ENCODE measurements at places on chromosomes 1 and 21.
A peak's percentile ranks its signal among the peaks of the same experiment; 100 is the strongest.

GRCh38 chr1:15027515-15027986 is 126.0 kb upstream of the TMEM51 start:
- peak; percentile 72 for DNase-seq

DNA sequence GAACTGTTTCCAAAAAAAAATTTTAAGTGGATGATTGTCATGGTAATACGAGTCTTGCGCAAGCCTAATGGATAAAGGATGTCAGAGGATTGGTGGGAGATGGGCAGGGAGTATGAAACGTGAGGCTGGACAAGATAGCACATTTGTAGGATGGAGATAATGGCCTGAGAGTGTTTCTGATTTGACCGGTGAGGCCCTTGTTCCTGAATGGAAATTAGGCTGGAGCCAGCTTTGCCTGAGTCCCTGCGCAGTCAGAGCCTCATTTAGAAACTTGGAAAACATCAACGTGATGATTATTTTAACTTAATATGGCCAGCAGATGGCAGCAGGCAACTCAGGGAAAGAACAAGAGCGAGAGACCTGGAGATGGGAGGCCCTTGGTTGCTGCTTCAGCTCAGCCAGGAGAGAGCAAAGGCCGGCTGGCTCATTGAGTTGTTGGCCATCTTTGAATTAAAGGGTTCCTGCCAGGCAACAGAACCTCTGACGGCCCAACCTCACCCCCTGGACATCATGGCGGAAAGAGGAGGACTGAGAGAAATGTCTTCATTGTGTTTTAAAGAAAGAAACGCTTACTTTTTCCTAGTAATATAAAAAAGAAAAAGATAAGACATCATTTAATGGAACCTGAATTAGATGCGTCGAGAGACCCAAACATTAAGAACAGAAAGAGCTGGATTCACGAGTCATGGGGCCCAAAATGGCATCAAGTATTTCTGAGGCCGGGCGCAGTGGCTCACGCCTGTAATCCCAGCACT is 80.3 kb downstream of the SELENOF start:
- peak; percentile 3 for DNase-seq

DNA sequence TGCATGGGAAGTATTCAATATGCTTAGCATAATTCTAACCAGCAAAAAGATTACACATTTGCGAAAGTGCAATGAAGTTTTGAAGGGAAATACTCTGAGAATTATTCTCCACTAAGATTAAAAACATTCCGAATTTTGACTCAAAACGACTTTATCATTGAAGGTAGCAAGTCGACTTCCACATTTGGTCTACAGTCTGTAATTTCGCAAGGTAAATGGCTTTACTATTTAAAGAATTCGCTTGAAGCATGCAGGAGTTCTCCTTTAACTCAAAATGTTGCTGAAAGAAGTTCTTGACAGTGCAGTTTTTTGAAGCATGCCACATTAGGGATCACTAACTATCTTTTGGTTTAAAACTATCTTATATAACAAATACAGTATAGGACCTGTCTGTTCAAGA is 161.0 kb upstream of the HP1BP3 start:
- no peak for DNase-seq

DNA sequence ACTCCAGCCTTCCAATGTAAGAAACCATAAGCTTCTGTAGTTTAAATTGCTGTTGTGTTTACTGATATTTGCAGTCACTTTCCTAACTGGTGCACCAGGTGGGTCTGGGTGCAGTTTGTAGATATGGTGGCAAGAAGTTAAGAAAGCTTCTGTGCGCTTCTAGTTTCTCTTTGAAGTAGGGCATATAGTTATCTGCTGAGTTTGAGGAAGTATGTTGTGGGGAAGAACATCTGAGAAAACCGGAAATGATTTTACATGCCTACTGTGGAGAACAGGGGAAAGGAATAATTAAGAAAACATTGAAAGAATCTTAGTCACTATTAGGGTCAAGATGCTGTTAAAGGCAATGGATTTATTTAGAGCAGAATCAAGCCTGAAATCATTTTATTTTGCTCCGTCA is 14.9 kb upstream of the SLC44A5 start:
- no peak for DNase-seq

DNA sequence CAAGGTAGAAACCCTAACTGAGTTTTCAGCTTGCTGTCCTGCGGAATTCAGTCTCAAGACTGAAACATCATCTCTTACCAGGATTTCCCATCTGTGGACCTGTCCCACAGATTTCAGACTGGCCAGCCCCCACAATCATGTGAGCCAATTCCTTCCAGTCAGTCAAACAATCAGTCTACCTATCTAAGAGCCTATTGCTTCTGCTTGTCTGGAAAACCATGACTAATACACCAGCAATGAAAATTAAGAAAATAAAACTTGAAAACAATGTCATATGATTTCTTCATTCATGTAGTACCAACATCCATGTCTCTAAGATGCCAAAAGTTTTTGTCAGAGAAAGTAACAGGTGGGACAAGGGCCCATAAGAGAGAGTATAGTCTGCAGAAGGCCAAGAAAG is 57.6 kb upstream of the CRB1 start:
- no peak for DNase-seq

GRCh38 chr1:170618421-170618820 is 45.5 kb upstream of the PRRX1 start:
- DNase-seq: no peak

DNA sequence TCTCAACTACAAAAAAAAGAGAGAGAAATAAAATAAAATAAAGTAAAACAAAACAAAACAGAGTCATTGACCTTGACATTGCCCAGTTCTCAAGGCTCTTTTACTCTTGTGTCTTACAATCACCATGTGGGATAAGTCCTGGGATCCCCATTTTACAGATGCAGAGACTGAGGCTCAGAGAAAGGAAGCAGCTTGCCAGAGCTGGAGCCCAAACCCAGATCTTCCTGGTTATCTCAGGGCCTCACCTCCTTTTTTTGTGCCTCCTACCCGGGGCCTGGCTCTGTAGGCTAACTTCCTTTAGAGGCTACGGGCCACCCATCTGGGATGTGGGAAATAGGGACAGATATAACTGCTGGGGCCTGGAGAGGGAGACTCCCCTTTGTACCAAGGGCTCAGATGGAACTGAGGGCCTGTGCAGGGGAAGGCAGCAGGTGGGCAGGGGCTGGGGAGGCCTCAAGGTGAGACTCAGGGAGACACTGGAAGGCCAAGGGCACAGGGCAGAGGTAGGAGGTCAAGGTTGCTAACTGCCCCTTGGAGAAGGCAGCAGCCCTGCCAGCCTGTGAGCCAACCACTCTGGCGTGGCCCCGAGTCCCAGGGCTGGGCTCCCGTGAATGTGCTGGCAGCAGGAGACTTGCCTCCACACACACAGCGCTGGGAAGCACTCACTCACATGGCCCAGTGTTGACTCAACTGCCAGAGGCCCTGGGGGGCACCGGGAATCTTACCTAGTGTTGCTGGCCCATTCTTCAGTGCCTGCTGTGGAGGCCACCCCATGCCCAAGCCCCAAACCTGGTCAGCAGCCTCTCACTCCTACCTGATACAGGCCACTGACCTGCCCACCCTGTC is 6.5 kb upstream of the ECE1 start:
- DNase-seq: no peak

DNA sequence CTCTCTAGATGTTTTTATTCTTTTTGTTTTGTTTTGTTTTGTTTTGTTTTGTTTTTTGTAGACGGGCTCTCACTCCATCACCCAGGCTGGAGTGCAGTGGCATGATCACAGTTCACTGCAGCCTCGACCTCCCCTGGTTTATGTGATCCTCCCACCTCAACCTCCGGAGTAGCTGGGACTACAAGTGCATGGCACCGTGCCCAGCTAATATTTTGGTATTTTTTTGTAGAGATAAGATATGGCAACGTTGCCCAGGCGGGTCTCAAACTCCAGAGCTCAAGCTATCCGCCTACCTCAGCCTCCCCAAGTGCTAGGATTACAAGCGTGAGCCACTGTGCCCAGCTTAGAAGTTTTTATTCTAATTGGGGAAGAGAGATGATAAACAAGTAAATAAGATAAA is 13.3 kb upstream of the TP53BP2 start:
- no peak for DNase-seq

DNA sequence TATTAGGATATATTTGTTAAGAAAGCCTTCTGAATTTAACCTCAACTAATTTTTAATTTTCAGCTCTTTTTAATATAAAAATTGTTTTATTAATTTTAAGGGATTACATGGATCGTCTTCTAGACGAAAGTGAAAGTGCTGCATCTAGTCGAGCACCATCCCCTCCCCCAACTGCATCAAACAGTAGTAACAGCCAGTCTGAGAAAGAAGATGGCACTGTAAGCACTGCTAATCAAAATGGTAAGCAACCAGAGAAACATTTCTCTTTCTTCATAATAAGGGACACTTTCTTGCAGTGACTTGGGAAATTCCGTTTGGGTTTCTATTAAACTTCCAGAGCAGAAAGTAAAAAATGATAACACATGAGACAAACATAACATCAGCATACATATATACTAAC is 56.9 kb downstream of the MIER1 start:
- DNase-seq: no peak

- no peak for DNase-seq
These were observed 9.5 kb downstream of the RUNX3 start for GRCh38 chr1:24920533-24920925.

- no peak for DNase-seq
These were observed 162.4 kb downstream of the PLPPR5 start for GRCh38 chr1:98842241-98842640.

DNA sequence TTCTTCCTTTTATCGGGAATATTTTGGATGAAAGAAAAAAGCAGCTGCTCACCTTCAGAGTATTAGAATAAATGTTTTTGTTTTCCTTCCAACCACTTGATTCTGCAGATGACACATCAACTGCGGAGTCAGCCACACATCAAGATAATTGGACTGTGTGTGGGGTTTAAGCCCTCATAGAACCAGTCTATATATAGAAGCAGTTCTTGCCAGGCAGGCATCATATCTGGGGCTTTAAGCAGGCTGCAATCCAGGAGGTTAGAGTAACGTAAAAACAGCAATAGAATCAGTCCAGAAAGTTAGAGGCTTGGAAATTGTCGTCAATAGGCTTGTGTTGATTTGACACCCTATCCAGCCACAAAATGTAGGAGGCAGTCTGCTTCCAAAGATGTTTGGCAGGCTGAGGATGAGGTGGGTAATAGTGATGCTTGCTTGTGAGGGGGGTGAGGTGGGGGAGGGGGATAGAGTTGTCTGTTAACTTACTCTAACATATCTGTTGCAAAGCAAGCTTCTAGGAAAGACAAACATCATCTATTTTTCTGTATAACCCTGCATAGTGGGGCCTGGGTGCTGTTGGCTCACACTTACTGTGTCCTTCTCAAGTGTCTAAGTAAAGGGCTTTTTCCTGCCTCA is 64.8 kb downstream of the PEX14 start:
- DNase-seq: no peak

DNA sequence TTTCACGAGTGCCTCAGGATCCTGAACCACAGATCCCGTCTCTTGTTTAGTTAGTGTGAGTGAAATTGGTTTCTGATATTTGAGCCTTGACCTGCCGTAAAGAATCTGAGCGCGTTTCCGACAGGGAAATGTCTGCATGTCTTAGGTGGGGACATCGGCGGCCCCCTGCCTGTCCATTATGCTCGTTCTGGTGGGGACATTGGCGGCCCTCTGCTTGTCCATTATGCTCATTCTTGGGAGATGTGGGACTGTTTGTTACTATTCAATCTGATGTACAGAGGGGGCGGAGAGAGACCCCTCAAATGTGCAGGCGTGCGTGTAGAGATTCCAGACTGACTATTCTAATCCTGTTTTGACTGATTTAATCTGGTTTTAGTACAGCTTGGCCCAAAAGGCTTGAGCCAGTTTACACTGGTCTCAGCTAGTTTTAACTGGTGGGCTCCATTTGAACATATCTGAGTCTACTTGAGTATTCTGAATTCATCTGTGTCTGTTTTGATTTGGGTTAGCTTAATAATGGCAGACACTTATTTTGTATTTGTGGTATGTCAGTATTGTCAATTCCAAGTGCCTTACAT is 6.6 kb upstream of the TINAGL1 start:
- DNase-seq: no peak

DNA sequence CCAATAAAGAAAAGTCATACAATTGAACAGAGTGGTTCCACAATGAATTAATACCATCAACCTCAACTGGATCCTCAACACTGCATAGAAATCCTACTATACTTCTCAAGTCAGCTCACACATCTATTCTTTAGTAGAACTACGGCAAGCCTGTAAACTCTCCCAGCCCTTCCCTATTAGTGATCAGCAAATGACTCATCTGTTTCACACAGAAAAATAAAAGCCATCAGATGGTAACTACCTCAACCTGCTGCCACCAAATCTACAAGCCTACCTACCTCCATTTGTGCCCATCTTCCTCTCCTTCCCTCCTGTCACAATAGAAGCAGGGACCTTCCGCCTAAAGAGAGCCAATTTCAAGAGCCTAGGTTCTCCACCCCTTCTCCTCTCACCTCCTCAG is 63.6 kb downstream of the DMAP1 start:
- no peak for DNase-seq

GRCh38 chr1:5650283-5651026 is 341.8 kb downstream of the NPHP4 start:
- DNase-seq: no peak

GRCh38 chr21:45041351-45041805 is 33.0 kb upstream of the ADARB1 start:
- no peak for DNase-seq

DNA sequence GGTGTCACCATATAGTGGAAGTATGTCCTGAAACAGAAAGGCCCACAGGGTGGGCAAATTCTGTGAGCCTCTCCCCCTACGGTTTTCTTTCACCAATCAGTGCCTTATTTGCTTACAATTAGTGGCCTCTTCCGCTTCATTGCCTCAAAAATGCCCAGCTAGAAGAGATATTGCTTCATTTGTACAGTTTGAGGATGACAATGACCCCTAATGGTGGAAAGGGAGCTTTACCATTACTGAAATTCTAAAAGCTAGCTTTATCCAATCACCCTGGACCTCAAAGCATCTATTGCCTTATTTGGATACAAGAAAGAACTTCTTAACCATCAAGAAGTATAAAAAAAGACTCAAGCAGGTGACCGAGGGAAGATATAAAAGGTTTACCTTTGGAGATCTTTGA is 49.6 kb downstream of the LRRC71 start:
- no peak for DNase-seq

GRCh38 chr1:246447501-246447900 is 59.6 kb downstream of the SMYD3 start:
- DNase-seq: no peak

- DNase-seq: no peak
These were observed 8.1 kb downstream of the CCDC24 start for GRCh38 chr1:43999455-43999854.

GRCh38 chr1:20343149-20343937 is 52.7 kb downstream of the VWA5B1 start:
- no peak for DNase-seq

DNA sequence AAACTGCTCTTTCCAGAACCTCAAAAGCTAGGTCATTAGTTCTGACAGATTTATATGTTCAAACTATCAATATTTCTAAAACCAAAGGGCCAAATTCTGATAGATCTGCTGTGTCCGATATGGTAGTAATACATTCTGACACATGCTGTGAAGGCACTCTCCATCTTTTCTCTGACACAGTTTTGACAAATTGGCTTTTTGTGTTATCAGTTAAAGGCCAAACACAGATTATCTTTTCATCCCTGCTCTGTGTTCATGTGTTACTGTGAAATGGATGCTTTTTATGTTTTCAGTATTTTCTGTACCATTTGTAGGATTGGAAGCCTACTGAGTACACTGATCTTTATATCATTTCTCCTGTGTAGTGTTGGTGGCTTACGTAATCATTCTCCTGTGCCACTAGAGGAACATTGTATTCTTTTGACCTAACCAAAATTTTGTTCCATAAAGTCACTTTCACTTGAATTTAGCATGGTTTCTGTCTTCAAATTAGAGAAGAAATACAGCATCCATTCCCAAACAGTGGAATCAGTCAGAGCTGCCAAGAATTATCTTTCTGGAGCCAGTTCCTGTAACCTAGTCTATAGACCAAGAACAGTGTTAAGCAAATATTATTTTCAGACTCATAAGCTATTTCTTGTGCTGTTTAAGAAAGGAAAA is 137.2 kb downstream of the ADGRL2 start:
- no peak for DNase-seq

Data from anterior cingulate cortex (tissue), 58 donors.